ENCODE measurements at places on chromosomes 1 and 21.

GRCh38 chr1:11592752-11593151 is 61.5 kb downstream of the FBXO2 start:
- no peak for DNase-seq

DNA sequence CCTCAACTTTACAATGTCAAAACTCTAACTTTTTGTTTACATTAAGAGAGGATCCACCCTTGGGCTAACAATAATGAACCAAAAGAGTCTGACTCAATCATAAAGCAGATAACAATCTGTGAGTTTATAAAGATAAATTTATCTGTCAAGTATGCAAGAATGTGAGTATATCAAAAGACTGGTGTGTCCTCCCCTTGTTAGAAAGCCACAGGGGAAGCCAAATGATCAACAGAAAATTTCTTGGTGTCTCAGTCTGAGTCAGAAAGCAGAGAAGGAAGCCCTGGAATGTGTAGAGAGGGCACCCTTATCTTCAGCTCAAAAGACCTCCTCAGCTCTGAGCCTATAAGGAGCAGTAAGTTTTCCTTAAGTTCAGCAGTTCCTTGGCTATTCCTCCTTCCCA is 13.9 kb upstream of the PDIK1L start:
- DNase-seq: no peak

- DNase-seq: no peak
Measured at GRCh38 chr1:10530281-10530740, 55.6 kb downstream of the PEX14 start.

GRCh38 chr1:24321697-24322469 is 2.7 kb downstream of the GRHL3 start:
- peak; percentile 15 for DNase-seq

DNA sequence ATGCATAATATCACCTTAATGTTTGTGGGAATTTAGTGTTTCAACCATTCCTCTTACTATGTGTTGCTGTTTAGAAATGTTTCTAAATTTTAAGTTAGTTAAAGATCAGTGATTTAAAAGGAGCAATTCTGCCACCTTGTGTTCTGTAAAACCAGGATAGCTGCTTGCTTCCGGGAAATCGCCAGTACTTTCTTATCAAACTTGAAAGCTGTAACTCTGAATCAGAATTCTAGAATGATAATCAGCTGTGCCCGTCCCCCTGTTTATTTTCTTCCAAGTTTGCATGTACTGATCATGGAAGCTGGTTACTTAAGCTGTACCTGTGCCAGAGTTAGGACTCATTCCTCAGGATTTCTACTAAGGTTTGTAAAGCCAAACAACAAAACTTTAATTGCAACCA is 656.4 kb downstream of the LTN1 start:
- DNase-seq: no peak

- no peak for DNase-seq
Measured at GRCh38 chr1:168195199-168196135, 16.7 kb downstream of the TIPRL start.

- DNase-seq: no peak
Measured at GRCh38 chr1:3190256-3191041, 121.4 kb downstream of the PRDM16 start.

GRCh38 chr1:185813401-185813979 is 79.3 kb downstream of the HMCN1 start:
- peak; percentile 3 for DNase-seq

GRCh38 chr1:84889437-84889836 is 3.6 kb downstream of the LPAR3 start:
- DNase-seq: no peak

DNA sequence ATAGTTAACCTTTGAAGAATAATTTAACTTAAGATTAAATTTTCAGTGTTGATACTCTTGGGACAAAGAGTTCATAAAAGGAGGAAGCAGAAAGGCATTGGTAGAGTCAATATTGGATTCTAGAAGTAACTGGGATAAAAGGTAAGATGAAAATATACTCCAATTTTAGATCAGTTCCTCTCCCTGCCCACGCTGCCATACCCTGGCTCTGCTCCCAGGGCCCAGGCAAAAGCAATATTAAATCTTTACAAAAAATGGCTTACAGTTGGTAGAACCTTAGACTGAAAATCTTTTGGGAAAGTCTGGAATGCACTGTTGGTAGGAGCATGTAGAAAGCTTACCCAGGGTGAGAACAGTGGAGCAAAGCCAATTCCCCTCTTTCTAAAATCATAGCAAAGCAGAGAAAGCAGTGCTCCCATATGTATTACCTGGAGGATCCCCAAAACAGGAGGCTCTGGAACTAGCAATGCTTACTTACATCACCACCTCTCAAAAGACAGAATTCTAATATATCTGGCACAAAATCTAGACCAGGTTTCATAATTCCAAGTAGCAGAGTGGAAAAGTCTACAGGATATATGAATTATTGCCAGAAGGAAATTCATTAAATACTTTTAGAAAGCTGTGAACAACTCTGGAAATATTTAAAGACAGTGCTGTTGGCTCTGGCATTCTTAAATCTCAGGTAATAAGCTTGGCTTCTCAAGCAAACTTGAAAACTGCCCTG is 24.5 kb downstream of the KIAA0319L start:
- DNase-seq: no peak

- DNase-seq: peak; percentile 7
Measured at GRCh38 chr1:208731981-208732821, 488.0 kb upstream of the PLXNA2 start.

DNA sequence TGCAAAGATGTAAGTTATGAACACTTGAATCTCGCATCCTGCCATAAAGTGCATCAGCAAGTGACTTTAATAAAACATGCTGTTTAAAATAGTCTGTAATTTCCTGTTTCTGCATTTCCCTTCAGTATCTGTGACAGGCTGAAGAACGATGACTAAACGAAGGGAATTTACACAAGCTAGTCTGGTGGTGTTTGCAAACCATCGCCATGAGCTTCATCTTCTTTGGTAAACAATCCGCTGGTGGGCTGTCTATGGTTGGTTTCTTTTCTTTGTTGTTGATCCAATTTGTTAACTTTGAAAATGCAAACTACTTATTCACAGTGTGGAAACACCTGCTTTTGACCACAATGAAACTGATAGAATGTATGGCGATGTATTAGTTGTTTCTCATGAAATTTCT is 13.9 kb downstream of the SERTAD4 start:
- no peak for DNase-seq

DNA sequence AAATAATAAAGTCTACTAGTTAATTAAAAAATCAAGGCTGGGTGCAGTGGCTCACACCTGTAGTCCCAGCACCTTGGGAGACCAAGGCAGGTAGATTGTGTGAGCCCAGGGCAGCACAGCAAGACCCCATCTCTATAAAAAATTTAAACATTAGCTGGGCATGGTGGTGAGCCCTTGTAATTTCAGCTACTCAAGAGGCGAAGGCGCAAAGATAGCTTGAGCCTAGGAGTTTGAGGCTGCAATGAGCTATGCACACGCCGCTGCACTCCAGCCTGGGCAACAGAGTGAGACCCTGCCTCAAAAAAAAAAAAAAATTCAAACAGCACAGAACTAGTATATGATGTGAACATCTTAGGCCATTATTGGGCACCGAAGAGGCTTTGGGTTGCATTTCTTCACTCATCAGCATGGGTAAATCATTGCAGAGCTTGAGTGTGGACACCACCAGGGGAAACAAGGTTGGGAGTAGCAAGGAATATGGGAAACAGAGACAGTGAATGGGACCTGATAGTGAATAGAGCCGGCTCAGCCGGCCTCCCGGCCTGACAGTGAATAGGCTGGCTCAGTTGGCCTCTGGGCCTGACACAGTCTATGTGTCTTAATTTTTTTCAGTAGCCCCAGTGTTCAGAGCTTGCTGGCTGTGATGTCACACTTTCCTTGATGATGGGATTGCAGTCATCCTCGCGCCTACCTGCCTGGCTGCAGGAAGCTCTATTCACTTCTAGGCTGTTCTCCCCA is 89.1 kb upstream of the ERRFI1 start:
- DNase-seq: no peak

GRCh38 chr1:172398193-172398592 is 22.3 kb upstream of the C1orf105 start:
- DNase-seq: no peak

DNA sequence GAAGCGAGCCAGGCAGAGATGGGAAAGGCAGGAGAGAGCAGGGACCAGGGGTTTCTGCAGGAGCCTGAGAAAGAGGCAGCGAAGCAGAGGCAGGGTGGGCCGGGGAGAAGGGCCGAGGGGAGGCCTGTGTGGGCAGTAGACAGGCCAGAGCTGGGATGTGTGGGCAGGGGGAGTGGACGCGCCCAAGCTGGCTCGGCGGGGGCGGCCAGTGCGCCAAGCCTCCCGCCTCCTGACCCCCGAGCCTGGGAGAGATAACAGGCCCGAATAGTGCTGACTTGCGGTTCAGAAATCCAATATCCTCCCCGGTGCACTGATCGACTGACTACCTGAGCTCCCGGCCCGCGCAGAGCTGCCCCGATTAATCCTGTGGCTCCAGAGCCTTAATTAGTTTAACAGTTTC is 41.9 kb downstream of the AHDC1 start:
- DNase-seq: no peak

GRCh38 chr1:247647864-247648263 is 31.7 kb downstream of the OR13G1 start:
- no peak for DNase-seq

- DNase-seq: no peak
Measured at GRCh38 chr1:187696073-187696472, 867.3 kb downstream of the PLA2G4A start.

DNA sequence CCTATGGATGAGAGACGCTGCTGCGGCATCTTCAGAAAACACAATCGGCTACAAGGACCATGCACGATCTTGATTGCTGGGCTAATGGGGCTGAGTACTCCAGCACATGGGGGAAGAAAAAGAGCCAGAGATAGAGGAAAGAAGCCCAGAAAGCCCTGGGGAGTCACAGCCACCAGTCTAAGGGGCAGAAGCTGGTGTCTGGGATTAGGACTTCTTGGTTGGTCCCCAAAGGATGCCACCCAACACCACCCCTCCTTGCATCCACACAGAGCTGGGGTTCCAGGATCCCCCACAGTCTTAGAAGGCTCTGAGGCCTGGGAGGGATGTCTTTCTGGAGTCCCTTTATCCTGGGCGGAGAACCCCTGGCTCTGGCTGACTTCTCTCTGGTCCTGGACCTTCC is 98.4 kb upstream of the TARDBP start:
- DNase-seq: no peak

- no peak for DNase-seq
Measured at GRCh38 chr1:27033043-27033746, 20.5 kb upstream of the TENT5B start.

DNA sequence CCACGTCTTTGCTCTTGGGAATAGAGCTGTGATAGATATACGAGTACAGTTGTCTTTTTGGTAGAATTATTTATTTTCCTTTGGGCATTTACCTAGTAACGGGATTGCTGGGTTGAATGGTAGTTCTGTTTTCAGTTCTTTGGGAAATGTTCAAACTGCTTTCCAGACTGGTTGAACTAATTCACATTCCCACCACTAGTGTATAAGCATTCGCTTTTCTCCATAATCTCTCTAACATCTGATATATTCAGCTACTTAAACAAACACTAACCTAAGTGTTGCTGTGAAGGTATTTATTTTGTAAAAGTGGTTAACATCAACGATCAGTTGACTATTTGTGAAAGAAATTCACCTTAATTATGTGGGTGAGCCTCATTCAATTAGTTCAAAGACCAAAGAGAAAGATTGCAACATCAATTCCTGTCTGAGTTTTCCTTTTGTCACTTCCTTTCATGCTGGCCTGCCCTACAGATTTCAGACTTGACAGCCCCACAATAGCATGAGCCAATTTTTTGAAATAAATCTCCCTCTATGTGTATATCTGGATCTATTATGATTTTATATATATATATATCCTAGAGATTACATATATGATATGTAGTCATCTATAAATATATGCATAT is 26.7 kb upstream of the DUSP10 start:
- DNase-seq: no peak

- DNase-seq: no peak
Measured at GRCh38 chr1:60108196-60108595, 34.6 kb upstream of the C1orf87 start.

- DNase-seq: no peak
Measured at GRCh38 chr1:169741666-169742394, 8.0 kb upstream of the SELE start.

DNA sequence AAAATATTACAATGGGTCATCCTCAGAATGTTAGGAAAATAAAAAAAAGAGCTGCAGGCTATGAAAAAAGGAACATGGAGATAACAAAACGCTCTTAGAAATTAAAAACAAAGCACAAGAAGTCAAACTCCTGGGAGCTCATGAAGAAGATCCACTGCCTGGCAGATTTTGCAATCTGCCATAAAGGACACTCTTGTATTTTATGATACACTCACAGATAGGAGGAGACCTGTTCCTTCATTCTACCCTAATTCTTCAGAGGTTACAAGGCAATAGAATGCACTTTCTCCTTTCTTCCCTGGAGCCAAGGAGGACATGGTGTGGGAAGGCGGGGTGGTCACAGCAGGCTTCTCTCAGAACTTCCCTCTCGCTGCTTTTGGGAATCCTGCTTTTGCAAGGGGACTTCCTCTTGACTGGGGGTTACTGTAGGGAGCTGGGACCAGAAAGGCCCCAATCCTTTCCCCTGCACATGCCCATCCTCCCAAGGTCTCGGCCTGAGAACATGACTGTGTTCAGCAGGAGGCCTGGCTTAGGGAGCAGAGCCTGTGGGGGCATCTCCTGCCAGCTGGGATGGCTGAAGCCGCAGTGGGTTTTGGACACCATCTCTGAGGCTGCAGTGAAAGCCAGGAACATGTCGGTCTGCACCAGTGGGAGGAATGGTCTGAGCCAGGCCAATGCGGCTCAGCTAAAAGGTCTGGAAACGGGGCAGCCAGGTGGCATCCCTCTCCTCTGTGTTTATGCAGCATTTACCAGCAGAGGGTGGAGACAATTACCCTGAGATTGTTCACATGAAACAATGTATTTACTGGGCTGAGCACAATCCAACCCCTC is 44.8 kb downstream of the GPR161 start:
- no peak for DNase-seq

DNA sequence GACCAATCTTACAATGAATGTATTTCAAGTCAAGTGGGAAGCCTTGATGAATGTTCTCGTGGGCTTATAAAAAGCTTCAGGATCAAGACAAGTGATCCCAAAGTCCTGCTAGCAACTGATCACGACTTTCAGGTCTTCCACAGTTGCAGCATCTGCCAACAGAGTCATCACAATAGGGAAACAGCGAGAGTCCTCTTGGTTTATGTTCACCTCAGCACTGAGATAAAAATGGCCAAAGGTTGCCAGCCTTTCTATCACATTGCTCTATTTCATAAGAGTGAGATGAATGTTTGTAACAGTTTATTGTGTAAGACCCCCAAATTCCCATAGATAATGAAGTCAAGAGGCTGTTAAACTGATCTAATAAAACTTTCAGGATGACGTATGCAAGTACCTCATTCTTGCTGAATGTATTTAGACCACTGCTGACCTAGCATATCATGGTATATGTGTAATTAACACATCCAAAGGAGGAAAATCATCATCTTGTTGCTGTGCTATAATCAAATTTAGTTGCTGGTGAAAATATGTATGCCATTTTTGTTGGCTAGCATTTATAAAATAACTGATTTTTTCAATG is 150.6 kb downstream of the TGFBR3 start:
- no peak for DNase-seq

DNA sequence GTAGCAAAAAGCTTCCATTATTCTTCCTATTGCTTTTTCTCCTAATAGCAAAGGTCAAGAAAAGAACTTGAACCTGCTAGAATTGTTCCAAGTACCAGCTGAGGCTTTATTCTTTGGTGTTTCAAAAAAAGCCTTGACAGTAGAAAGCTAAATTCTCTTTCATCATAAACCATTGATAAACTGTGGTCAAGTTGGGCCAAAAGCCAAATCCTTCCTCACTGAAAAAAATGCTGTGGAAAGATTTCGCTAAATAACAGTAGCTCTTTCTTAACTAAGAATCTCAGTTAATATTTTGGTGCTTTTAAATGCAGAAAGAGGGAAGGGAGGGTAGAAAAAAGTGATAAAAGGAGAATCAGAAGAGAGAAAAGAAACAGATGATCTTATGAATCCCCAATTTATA is 14.0 kb upstream of the JAM2 start:
- no peak for DNase-seq

Data from GM12864 (cell line).